ENCODE measurements at places on chromosomes 13 and 19.

DNA sequence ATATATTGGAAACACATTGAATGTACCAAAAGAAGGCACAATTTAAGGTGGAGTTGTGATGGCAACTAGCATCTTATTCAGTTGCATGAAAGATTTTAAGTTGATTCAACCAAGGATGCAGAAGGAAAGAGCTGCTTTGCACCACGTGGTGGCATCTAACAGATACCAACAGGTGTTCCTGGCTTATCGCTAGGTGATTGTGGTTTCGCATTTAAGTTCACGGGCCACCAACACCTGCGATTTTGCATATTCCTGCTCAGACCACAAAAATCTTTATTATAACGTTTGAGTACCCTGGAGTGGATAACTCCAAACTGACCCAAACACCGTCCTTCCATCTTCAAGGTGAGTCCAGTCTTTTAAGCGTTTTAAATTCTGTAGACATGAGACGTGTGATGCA, 45.3 kb downstream of the RGCC start:
- no peak for DNase-seq

DNA sequence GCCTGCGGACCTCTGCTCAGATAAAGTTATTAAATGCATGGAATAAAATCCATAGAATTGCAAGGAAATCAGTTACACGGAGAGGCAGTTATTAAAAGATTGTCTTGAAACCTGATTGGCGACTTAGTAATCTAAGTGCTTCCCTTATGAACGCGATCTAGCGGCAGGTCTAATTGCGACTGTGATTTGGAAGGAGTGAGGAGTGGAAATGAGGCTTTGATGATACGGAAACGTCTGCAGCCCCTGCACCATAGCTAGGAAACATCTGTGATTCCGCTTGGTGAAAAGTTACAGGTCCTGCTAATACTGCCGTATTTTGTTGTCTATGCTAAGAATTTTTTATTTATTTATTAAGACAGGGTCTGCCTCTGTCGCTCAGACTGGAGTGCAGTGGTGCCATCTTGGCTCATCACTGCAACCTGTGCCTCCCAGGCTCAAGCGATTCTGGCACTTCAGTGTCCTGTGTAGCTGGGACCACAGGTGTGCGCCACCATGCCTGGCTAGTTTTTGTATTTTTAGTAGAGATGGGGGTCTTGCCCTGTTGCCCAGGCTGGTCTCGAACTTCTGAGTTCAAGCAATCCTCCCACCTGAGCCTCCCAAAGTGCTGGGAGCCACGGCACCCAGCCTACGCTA, 887 bp downstream of the NDUFS7 start:
- no peak for DNase-seq

DNA sequence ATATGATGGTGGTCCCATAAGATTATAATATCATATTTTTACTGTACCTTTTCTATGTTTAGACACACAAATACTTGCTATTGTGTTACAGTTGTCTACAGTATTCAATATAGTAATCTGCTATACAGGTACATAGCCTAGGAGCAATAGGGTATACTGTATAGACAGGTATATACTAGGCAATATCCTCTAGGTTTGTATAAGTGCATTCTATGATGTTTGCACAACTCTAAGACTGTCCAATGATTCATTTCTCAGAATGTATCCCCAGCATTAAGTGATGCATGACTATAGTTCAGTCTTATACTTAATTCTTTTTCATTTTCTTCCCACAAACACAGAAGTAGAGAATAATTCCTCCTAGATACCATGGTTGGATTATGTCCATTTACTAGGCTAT, 383.3 kb downstream of the DACH1 start:
- no peak for DNase-seq

DNA sequence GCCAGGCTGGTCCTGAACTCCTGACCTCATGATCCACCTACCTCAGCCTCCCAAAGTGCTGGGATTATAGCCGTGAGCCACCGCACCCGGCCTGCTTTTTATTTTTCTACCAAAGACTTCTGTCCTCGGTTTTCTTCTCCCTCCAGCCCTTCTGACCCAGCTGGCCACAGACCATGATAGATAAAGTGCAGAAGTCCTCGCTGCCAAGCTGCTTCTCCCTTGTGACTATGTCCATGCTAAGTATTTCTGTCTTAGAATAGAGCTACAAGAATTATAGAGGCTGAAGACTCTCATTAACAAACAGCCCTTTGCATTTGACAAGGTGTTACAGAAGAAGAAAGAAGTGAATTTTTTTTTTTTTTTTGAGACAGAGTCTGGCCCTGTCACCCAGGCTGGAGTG, 15.4 kb upstream of the MAP3K10 start:
- no peak for DNase-seq

GRCh38 chr13:51218626-51219025, 3.6 kb upstream of the FAM124A start:
- no peak for DNase-seq

- no peak for DNase-seq
Measured at GRCh38 chr19:11626252-11626651, 29.0 kb downstream of the ZNF627 start.

- DNase-seq = no peak
Measured at GRCh38 chr13:112449545-112449930, 73.4 kb downstream of the SPACA7 start.

- DNase-seq = peak; percentile 65
Measured at GRCh38 chr19:38514812-38515633, 81.5 kb downstream of the RYR1 start.

GRCh38 chr13:23609414-23609760, 39.2 kb downstream of the TNFRSF19 start:
- DNase-seq = no peak

DNA sequence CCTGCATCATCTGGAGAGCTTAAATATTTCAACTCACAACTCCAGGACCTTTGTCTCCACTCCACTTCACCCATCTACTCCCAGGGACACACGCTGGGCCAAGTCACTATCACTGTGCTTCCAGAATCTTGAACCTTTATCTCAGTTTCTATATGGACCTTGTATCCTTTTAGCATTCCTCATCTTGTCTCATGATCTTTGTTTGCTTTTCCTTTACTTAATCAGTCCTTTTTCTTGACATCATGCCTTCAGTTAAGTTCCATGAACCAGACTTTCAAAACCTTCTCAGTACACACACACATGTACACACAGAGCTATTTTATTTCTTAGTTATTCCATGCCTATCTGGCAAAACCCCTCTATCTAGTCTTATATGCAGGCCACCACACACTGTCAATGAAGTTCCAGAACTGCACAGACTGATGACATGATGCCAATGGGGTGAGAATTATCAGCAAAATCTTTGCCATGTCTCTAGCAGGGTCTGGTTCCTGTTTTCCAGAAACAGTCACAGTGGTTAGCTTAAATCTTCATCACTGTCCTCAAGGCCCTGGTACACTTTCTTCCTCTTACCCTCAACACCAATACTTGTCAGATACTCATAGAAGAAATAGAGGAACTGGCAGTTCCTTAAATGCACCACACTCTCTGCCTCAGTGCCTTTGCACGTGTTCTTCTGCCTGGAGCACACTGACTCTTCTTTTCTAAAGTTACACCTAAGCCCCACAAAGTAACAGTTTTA, 77.6 kb upstream of the STARD13 start:
- DNase-seq = no peak

DNA sequence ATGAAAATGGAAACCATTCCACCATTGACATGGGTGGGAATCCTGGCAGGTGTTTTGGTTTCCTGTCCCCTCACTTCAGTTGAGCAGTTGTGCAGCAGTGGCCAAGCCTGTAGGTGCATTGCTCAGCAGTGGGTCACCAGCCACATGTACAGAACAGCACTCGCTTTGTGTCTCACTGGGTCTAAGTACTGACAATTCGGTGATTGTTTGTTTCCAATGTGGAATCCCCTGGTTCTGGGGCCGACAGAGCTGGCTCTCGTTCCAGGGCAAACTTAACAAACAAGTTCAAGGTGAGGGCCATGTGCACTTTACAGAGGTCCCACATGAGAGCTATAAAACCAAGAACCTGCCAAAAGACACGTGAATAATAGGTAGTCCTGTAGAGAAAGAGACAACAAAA, 54.1 kb upstream of the SPATA13 start:
- no peak for DNase-seq

DNA sequence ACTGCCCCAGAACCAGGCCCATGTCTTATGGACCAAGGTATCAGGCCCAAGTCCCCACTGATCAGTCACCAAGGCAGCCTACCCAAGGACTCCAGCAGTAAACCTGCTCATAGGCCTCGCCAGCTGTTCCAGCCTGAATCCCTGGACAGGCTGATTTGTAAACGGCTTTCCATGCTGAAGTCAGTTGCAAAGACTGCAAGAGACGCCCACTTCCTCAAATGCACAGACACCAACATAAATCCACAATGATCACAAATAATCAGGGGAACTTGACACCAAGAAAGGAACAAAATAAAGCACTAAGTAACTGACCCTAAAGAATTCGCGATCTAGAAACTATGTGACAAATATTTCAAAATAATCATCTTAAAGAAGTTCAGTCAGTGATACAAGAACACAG, 75.2 kb downstream of the RXFP2 start:
- no peak for DNase-seq

DNA sequence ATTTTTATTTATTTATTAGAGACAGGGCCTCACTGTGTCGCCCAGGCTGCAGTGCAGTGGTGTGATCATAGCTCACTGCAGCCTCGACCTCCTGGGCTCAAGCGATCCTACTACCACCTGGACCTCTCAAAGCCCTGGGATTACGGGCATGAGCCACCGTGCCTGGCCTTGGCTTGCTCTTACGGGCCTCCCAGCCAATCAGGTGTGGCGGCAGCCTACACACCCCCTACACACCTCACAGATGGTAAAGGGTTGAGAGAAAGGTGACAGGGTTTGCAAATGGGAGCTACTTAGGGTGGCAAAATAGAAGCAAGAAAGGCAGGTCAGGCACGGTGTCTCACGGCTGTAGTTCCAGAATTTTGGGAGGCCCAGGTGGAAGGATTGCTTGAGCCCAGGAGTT, 1.0 kb upstream of the ZBTB32 start:
- DNase-seq = no peak

Data from stimulated activated CD8-positive, alpha-beta memory T cell treated with anti-CD3 and anti-CD28 coated beads, Interleukin-4, amount 100 ng/mL, for 24 hours (primary cell).